CD8-positive, alpha-beta memory T cell (primary cell): ENCODE measurements at places on chromosomes 7 and 10.

DNA sequence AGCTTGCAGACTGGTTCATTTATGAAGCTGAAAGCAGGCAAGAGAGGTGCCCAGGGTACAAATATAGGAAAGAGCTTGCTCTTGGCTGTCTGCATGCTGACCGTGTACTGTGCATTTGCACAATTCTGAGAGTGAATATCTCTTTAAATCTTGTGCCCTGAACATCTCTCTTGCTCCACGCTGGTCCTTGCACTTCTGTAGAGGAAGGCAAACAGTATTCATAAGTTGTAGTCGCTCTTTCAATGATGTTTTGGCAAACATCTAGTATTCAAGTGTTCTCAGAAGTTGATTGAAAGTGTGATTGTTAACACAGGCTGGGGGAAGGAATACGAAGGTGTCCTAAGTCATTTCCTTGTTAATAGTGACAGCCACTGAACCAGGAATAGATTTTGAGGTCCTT lies 213.2 kb downstream of the TRIL start:
- DNase-seq, result no peak
- H3K27me3 ChIP-seq, result no peaks in the 10 kb centered on the region
- no peak overlapping the region for H3K4me3 ChIP-seq

DNA sequence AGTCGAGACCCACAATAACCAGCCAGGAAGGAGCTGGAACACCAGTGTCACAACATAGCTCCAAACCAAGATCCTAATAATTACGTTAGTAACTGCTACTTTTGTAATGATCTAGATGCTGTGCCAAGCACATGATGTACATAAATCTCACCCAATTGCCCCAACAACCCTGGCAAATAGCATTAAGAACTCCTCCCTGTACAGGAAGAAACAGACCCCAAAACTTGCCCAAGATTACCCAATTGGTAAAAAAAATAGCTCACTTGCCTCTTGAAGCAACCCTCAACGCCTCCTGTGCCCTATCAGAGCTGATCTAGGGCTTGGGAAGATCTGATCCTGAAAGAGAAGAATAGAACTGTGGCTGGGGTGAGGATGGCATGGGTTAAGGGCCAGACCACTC lies 628.7 kb upstream of the AUTS2 start:
- no peak for DNase-seq
- H3K27ac ChIP-seq, result no peak overlapping the region
- H3K36me3 ChIP-seq, result no peaks in the 10 kb centered on the region
- no peak overlapping the region for H3K4me3 ChIP-seq
- H3K27me3 ChIP-seq, result no peaks in the 10 kb centered on the region
- no peaks in the 10 kb centered on the region for H3K4me1 ChIP-seq

DNA sequence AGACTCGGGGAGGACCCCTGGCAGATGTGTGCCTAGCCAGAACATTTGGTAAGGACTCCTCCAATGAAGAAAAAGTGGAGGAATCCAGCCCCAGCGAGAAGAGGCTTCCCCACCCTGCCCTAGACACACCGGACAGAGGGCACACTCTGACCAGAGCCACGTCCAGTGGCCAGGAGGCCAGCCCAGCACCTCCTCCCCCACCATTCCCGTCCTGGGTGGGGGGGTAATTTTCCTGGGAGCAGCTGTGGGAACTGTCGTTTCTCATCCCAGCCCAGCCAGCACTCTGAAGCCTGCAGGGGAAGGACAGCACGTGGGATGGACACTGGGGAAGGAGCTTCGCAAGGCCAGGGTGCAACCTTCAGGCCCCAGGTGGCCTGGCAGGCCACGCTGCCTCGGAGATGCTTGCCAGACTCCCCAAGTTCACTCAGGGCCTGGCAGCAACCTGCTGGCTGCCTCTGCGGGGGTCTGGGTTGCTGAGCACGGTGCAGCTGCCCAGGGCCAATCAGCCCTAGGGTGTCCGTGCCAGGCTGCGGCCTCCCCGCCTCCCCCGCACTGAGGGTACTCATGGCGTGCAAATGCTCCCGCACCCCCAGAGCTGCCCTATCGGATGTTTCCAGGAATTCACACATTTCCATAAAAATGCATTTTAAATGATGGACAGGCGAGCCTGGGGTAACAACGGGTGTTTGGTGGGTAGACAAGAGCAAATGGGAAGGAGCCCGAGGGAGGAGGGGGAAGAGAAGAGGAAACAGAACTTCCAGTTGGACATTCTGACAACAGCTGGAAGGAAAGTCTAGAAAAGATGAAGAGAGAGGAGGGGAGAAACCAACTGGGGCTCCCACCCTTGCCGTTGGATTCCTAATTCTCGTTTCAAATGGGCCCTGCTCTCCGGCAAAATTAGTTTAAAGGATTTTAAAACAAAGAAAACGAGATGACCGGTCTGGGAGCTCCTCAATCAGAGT lies 1.9 kb upstream of the EN2 start:
- H3K36me3 ChIP-seq, result no peaks in the 10 kb centered on the region
- no peak overlapping the region for H3K4me3 ChIP-seq

DNA sequence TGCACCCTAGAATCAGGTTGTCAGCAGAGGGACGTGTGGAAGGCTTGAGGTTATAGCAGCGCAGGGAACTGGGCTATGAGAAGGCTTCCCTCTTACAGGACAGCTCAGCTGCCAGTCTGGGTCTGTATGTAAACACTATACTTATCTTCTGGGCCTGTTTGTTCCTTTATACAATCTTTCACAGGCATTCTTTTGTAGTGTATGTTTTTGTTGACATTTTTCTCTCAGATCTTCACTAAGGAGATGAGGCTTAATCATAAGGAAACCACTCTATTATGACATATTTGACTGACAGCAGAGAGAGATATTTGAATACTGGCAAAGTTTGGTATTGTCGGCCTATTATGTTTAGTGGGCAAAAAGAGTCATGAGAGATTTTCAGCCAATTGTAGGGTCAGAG lies 929 bp downstream of the GBF1 start:
- H3K4me1 ChIP-seq, result peaks cover 47% of the 10 kb centered on the region
- H3K36me3 ChIP-seq, result no peaks in the 10 kb centered on the region
- peak overlapping the region; percentile 92 for H3K27ac ChIP-seq

DNA sequence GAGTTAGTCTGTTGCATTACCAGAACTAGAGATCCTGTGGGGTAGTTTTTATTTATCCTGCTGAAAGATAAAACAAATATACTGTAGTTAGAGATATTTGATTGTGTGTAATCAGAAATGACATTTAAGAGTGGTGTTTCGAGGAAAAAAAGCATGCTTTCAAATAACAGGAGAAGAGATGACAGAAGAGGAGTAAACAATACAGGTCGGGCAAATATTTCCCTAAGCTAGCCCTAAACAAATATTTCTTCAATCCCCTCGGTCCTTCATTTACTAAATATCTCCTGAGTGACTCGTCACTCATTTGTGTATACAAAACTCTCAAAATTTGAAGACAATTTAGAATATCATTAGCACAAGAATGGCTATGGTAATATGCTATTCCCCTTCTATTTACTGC lies 219.7 kb upstream of the FERD3L start:
- H3K4me1 ChIP-seq, result no peaks in the 10 kb centered on the region
- H3K27me3 ChIP-seq, result no peaks in the 10 kb centered on the region
- no peak overlapping the region for H3K27ac ChIP-seq
- no peak overlapping the region for H3K4me3 ChIP-seq
- no peak for DNase-seq

GRCh38 chr7:91288208-91288824 lies 24.1 kb downstream of the FZD1 start:
- H3K4me3 ChIP-seq, result no peak overlapping the region
- DNase-seq, result no peak
- H3K36me3 ChIP-seq, result no peaks in the 10 kb centered on the region
- H3K4me1 ChIP-seq, result no peaks in the 10 kb centered on the region
- no peak overlapping the region for H3K27ac ChIP-seq

GRCh38 chr7:129334473-129334872 lies 99.8 kb upstream of the STRIP2 start:
- no peaks in the 10 kb centered on the region for H3K4me1 ChIP-seq
- H3K36me3 ChIP-seq, result no peaks in the 10 kb centered on the region
- no peak overlapping the region for H3K27ac ChIP-seq
- no peaks in the 10 kb centered on the region for H3K27me3 ChIP-seq
- no peak for DNase-seq

DNA sequence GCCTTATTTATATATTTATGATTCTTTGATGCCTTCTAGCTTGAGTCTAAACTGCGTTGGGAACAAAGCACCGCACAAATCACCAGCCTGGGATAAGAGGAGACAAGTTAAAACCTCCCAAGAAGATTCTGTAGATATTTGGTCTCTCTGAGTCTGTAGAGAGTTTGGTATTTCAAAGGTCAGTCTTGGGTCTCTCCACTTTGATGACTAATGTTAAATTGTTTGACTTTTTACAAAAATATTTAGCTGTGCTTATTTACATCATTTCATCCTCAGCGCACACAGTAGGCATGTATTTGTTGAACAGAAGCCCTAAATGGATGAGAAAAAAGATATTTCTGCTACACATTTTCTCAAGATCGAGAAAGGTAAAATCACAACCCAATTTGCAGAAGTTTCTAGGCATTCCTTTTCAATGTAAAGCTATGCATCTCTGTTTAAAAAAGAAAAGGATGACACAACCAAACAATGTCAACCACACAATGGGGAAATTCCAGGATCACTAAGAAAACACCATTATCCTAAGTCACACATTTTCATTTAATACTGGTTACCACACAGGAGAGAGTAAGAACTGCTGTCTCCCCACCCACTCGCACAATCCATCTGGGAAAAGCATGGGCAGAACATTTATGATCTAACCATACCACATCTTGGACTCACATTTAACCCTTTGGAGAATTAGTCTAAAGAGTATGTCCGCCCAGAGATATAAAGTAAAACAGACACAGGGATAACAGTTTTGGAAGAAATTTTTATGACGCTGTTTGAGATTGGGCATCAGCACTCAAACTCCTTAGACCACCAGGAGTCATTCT lies 4.4 kb downstream of the CDK6 start:
- no peak for DNase-seq
- peak overlapping the region; percentile 73 for H3K27ac ChIP-seq
- H3K4me3 ChIP-seq, result peak overlapping the region; percentile 81
- peaks cover 40% of the 10 kb centered on the region for H3K4me1 ChIP-seq
- H3K27me3 ChIP-seq, result no peaks in the 10 kb centered on the region

DNA sequence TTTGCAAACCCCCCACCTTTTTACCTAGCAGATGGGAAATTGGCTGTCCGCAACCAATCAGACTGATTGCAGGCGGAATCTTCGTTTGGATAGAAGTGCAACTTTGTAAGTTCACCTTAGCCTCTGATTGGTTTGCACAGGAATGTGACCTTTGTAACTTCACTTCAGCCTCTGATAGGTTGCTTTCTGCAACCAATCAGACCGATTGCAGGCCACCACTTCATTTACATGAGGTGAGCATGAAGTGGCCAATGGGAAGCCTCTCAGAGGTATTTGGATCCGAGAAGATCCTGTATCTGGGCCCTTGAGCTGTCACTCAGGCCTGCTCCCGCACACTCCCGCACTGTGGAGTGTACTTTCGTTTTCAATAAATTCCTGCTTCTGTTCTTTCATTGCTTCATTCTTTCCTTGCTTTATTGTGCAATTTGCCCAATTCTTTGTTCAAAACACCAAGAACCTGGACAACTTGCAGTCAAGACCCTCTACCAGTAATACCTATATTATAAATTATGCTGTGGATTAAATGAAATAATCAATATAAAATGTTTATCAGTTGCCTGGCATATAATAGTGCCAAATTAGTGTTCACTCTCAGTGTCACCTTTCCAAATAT lies 491.4 kb downstream of the PLXNA4 start:
- H3K27me3 ChIP-seq, result no peaks in the 10 kb centered on the region
- no peak overlapping the region for H3K27ac ChIP-seq
- no peaks in the 10 kb centered on the region for H3K4me1 ChIP-seq
- no peak for DNase-seq

DNA sequence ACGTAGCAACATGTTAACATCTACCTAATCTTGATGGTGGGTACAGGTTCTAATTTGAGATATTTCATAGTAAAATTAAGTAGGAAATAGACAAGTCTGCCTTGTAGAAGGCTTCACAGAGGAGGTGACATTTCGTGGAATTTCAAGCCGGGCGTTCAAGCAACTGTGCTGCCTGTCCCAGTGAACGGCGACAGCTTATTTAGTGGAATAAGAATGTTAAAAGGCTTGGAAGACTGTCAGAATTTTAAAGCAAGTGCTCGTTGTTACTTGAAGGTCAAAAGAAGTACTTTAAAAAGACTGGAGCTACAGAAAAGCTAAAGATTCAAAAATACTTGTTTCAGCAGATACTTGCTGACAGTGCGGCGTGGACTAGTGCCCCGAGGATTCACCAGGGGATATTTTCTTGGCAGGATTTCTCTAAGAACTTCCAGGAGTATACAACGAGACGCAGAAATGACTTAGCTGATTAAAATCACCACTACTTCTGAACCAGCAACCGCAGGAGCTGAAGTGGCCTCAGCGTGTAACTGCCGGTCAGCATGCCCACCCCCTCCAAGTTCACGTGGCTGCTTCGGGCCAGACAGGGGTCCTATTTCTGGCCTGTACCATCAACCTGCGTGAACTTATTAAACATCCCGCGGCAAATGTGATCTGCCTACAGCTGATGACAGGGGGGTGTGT lies 46.5 kb downstream of the CTBP2 start:
- no peak for DNase-seq
- H3K4me1 ChIP-seq, result no peaks in the 10 kb centered on the region
- no peak overlapping the region for H3K4me3 ChIP-seq
- H3K36me3 ChIP-seq, result no peaks in the 10 kb centered on the region
- no peak overlapping the region for H3K27ac ChIP-seq

DNA sequence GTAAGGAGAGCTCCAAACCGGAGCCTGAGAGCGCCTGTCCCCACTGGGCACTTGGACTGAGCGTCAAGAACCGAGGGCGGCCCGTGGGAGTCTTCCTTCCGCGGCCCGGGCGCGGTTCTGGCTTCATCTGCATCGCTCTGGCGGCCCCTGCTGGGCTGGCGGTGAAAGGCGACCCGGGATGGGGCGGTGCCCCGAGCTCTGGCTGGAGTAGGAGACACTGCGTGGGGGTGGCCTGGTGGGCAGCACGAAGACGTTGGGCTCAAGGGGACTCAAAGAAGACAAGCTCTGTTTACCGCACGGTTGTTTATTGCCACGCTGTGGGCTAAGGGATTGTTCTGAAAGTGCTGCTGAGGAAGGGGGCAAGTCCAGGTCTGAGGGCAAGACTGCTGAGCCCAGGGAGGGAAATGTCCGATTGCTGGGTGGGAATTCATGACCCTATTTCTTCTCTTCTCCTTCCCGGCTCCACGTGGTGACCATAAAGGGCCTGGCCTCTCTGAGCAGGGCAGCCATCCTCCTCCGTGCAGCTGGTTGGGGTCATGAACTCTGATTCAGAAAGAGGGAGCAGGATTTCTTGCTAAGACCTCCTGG lies 29.8 kb downstream of the PLAU start:
- H3K36me3 ChIP-seq, result no peaks in the 10 kb centered on the region
- H3K4me3 ChIP-seq, result peak overlapping the region; percentile 44
- H3K4me1 ChIP-seq, result peaks cover 8% of the 10 kb centered on the region
- H3K27ac ChIP-seq, result peak overlapping the region; percentile 19
- DNase-seq, result peak; percentile 86
